Caudate nucleus (tissue), 63 donors: ENCODE measurements at places on chromosomes 12 and 14.

- no peak for DNase-seq
These were observed 96.5 kb downstream of the BCL11B start for GRCh38 chr14:99175331-99176155.

DNA sequence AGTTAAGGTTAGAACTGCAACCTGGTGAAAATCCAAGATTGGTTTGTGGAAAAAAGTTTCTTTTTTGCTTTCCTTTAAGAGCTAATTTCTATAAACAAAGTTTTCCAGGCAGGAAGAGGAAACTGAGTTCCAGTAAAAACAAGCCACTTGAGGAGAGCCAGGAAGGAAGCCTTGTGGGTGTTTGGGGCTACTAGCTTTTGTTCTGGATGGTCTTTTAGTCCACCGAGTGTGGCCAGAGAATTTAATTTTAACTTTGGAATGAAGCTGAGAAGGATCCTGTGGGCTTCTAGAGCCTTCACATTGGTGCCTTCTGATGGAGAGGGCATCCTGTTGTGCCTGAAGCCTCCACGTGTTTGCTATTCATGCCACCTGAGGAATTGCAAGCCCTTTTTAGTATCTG is 327.9 kb downstream of the C12orf75 start:
- DNase-seq: no peak

GRCh38 chr12:24023081-24023480 is 73.6 kb upstream of the SOX5 start:
- DNase-seq: no peak

DNA sequence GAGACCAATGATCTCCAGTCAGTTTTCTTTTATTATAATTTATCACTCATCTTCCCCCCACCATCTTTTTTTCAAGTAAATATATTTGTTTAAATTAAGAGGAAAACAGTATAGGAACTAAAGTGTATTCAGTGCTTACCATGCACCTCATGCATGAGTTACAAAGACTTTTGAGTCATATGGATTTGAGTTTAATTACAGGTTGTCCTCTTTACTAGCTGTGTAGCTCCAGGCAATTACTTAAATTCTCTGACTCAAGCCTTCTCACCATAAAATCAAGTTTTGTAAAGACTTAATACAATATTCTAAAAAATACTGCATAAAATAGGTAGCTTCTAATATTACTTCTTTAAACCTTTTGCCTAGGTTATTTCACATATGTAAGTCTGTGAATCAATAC is 251.3 kb downstream of the SLC16A7 start:
- DNase-seq: no peak

GRCh38 chr12:52203079-52203921 is 11.5 kb upstream of the KRT80 start:
- DNase-seq: peak; percentile 36

DNA sequence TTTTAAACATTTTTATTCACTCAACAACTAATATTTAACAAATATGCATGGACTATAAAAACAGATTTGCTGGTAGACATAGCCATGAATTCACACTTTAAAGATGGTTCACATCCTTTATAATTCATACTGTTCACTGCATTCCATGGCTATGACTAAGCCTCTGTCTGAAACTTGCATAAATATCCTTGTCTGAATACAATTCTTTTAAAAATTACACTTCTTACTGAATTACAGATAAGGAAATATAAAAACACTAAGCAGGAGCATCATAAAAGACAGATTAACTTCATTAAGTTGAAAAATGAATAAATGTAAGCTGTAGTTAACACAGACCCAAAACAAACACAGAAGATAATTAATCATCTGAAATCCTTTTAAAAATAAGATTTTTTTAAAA is 53.8 kb downstream of the GXYLT1 start:
- no peak for DNase-seq

- DNase-seq: no peak
These were observed 12.2 kb downstream of the TMTC2 start for GRCh38 chr12:82698708-82699564.

DNA sequence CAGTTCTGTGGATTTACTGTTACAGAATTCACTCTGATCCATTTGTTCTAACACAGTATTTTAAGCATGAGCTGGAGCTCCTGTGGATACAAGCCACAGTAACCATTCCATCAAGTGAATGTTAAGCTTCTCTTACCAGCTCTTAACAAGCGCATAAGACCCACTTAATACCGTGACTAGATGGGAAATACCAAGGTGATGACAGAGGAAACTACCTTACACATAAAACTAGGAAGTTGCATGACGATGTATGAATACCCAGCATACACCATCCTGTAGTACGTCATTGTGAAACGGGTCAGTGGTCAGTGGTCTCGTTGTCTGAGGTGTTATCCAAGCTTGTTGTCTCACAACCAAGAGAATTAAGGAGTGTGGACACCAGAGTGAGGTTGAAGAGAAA is 2.0 kb upstream of the GALC start:
- DNase-seq: no peak

DNA sequence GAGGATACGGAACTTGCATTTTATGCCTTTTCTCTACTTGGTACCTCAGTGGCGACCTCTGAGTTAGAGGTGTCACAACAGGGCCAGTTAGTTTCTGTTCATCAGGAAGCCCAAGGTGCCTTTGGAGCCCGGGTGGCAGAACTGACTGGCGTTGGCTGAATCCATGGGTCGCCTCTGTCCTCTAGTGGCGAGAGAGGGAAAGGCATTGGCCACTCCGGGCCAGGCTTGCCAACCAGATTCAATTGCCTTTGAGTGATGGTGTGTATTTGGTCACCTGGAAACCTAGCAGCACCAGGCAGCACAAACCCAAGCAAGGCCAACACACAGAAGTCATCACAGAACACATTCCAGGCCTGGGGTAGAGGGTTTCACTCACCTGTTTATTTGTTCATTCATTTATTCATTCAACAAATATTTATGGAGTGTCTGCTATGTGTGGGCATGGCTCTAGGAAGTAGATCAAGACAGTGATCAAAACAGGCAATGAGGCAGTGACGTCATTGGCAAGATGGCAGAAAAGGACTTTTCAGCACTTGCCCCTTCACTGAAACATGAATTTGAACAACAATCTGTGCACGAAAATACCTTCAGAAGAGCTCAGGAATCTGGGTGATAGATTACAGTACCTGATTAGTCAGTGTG is 40.5 kb upstream of the KCNA5 start:
- DNase-seq: peak; percentile 34

- no peak for DNase-seq
These were observed 108.9 kb upstream of the PLEKHG7 start for GRCh38 chr12:92593734-92594402.

GRCh38 chr14:105061428-105062047 is 3.7 kb downstream of the GPR132 start:
- no peak for DNase-seq

- no peak for DNase-seq
These were observed 4.3 kb downstream of the FRS2 start for GRCh38 chr12:69474456-69474855.

- DNase-seq: no peak
These were observed 1537.4 kb downstream of the AACS start for GRCh38 chr12:126602612-126603011.

DNA sequence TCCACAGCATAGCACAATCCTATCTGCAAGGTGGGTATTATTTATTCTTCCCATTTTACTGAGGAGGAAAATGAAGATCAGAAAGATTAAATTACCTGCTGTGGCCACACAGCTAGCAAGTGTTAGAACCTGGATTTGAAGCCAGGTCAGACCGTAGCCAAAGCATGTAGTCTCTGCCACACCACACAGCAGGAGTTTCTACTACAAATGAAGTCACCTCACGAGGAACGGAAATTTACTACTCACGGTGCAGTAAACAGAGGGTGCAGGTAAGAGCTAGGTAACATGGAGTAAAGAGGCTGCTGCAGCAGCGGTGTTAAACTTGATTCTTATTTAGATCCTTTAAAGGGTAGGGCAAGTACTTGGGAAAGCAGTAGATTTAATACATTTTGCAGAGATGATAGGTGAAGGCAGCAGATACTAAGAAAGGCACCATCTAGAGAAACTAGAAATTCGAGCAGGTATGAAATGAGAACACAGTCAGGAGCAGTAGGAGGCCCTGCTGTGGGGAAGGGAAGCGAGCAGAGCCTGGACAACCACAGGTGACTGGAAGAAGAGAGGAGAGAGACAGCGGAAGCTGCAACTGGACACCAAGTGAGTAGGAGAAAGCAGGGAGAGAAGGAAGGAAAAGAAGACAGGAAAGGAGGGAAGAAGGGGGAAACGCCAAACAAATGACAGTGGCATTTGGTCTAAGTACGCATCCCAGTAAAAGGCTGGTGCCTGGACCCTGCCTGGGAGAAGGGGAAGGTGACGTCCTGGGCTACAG is 21.5 kb downstream of the SPTB start:
- no peak for DNase-seq

DNA sequence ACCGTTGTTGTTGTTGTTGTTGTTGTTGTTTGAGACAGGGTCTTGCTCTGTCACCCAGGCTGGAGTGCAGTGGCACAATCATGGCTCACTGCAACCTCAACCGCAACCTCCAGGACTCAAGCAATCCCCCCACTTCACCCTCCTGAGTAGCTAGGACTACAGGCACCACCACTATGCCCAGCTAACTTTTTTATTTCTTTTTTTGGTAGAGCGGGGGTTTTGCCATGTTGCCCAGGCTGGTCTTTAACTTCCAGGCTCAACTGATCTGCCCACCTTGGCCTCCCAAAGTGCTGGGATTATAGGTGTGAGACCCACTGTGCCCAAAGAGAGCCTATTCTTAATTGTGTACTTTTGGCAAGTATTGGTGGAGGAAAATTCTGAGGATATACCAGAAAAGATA is 25.7 kb downstream of the MOK start:
- no peak for DNase-seq

DNA sequence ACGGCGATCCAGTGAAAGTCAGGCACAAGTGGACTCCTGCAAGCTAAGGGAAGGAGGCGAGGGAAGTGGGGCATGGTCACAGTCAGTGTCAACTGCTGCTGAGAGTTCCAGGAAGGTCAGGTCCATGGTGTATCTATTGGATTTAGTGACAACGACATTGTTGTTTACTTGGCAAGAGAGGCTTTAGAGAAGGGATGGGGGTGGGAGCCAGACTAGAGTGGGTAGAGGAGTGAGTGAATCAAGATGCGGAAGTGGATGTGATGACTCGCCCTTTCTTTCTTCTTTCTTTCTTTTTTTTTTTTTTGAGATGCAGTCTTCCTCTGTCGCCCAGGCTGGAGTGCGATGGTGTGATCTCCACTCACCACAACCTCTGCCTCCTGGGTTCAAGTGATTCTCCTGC is 12.5 kb downstream of the P2RX7 start:
- no peak for DNase-seq

GRCh38 chr12:121273364-121273896 is 23.1 kb downstream of the CAMKK2 start:
- no peak for DNase-seq

- no peak for DNase-seq
These were observed 7.3 kb upstream of the CACNB3 start for GRCh38 chr12:48810903-48811431.

GRCh38 chr12:56286044-56286830 is 13.9 kb downstream of the CS start:
- no peak for DNase-seq

GRCh38 chr14:95085321-95085720 is 72.0 kb downstream of the DICER1 start:
- no peak for DNase-seq

- peak; percentile 92 for DNase-seq
These were observed at the start of gene GLIPR1L2 for GRCh38 chr12:75390899-75391538. Gene GLIPR1L2 (plus strand): TSS chr12:75391089. CDS start chr12:75391117, 28 bp downstream.

GRCh38 chr12:254039-254438 is 8.6 kb downstream of the SLC6A13 start:
- DNase-seq: no peak

GRCh38 chr12:30934811-30935210 is 8.3 kb downstream of the TSPAN11 start:
- DNase-seq: no peak

DNA sequence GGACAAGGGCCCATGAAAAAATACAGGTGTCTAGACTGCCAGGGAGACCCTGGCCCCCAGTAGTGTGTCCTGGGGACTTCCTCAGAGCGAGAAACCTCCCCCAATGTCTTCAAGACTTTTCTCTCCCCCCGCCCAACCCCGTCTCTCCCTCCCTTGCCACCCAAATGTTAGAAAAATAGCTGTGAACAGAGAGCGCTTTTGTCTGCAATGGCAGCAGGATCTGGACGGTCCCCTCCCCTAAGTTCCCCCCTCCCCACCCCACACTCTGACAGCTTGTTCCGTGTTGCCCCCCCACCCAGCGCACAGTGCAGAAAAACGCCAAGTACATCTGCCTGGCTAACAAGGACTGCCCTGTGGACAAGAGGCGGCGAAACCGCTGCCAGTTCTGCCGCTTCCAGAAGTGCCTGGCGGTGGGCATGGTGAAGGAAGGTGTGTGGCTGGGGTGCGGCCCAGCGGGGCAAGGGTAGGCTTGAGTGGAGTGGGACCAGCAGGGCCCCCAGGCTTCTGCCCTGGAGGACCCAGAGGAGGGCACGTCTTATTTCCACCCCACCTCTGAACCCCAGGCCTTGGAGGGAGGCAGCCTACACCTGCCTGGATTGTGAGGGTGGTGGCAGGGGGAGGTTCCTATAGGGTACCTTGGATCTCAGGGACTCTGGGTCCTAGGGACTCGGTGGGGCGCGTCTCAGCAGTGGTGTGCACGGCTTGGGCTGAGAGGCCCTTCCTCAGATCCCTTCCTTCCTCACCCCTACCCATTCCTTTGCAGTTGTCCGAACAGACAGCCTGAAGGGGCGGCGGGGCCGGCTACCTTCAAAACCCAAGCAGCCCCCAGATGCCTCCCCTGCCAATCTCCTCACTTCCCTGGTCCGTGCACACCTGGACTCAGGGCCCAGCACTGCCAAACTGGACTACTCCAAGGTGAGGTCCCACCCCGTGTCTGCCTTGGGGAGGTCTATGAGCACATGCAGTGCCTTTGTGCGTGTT is 4.8 kb downstream of the NR4A1 start:
- DNase-seq: peak; percentile 81

- DNase-seq: no peak
These were observed 3.5 kb downstream of the CPNE6 start for GRCh38 chr14:24074625-24075484.
